ENCODE measurements at places on chromosomes 3 and 15.

- DNase-seq: no peak
Measured at GRCh38 chr3:133576169-133576568, 2.7 kb downstream of the CDV3 start.

DNA sequence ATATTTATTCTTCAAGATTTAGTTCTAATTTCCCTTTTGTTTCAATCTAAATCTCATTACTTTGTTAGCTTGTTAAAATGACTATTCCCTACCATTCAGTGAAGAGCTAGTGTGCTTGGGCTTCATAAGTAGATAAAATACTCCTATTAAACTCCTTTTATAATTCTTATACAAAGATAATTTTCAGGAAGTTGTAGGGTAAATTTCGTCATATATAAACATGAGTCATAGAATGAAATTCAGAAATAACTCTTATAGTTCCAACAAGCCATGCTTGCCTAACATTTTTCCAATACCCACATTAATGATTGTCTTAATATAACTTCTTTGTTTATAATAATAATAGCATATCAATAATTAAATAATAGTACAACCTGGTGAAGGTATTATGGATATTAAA is 407.3 kb downstream of the NAALADL2 start:
- no peak for DNase-seq

DNA sequence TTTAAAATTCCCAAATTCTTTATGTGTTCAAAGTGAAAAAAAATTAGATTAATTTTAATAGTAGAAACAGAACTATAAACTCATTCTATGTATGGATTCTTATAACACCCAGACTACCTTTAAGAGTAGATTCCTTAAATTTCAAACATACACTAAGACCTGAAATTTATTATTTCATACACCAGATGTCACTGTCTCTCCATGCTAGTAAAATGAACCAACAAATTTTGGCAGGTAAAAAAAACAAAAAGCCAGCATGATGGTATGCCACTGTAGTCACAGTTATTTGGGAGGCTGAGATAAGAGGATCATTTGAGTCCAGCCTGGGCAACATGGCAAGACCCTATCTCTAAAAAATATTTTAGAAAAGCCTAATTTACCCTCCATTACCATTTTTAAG is 461.3 kb upstream of the NAALADL2 start:
- DNase-seq: no peak

GRCh38 chr3:181711325-181712135 is at the start of gene SOX2:
Gene SOX2, plus strand, starts transcription at chr3:181711925. Its CDS starts 436 bp downstream, at chr3:181712361.
- no peak for DNase-seq

DNA sequence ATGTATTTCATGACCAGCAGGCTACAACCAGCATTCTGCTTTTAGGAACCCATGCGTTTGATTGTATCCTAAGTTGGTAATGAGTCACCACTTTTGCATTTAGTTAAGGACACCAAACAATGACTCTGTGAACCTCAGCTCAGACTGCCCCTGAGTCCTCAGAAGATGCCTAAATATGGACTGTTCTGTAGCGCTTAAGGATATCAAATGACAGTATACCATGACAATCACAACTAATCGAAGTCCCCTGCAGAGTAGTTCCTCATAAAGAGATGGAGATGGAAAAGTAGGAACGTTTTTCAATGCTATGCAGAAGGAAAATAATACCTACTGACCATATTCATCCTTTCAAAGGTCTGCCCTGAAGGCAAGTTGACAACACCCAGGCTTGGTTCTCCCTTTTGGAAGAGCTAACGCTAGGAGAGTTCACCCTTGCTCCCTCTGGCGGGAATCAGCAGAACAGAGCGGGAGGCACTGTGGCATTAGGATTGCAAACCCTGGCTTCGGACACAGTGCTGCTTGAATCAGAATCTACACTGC is 508.6 kb downstream of the FHIT start:
- DNase-seq: no peak

- no peak for DNase-seq
Measured at GRCh38 chr3:48241796-48242455, 1.0 kb downstream of the ZNF589 start.

DNA sequence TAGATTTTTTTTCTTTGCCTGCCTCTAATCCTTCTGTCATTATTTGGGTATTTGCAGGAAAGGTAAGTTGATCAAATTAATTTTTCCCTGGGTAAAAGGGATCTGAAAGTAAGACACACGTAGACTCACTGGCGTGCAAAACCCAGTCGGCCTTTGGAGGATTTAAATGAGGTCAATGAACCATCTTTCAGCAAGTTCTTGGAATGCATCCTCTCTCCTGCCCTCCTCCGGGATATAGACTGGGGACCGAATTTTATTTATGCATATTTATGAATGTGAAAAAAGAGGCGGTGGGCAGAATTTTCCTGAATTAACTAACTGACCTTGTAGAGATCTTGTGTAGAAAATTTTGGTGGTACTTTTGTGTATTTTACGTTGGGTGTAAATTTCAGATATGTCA is 2.2 kb downstream of the CADM2 start:
- DNase-seq: no peak

DNA sequence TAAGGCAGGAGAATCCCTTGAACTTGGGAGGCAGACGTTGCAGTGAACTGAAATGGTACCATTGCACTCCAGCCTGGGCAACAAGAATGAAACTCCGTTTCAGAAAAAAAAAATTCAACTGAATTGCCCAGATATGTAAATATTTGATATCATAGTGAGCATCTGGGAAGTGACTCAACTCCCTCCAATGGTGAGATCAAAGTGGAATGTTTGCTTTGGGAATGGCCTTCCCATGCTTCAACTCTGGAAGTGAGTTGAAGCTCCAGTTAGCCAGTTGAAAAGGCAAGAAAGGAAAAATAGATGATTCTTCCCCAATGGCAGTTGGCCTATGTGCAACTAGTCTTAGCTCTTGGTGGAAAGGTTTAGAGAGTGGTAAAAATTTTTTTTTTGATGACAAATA is 131.6 kb upstream of the CMC1 start:
- DNase-seq: no peak

GRCh38 chr15:88644741-88645140 is 5.9 kb downstream of the ISG20 start:
- DNase-seq: no peak
